ENCODE measurements at places on chromosomes 12 and 14.
A peak's percentile ranks its signal among the peaks of the same experiment; 100 is the strongest.

GRCh38 chr14:88232771-88233170 lies 90.3 kb downstream of the KCNK10 start:
- DNase-seq = no peak

GRCh38 chr12:1740161-1740948 lies 49.5 kb downstream of the ADIPOR2 start:
- no peak for DNase-seq

GRCh38 chr12:12384571-12385340 lies 27.9 kb downstream of the BORCS5 start:
- DNase-seq = peak; percentile 17

DNA sequence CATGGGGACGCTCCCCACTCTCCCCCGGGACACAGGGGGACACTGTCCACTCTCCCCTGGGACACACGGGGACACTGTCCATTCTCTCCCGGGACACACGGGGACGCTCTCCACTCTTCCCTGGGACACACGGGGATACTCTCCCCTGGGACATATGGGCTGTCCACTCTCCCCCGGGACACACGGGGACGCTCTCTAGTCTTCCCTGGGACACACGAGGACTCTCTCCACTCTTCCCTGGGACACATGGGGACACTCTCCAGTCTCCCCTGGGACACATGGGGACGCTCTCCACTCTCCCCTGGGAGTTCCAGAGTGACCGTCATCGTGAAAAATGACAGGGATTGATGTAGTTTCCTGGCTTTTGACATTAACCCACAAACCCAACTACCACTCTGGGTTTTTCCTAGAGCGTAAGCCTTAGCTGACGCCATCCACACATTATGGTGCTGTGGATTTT lies 3.0 kb upstream of the P2RX2 start:
- DNase-seq = no peak

DNA sequence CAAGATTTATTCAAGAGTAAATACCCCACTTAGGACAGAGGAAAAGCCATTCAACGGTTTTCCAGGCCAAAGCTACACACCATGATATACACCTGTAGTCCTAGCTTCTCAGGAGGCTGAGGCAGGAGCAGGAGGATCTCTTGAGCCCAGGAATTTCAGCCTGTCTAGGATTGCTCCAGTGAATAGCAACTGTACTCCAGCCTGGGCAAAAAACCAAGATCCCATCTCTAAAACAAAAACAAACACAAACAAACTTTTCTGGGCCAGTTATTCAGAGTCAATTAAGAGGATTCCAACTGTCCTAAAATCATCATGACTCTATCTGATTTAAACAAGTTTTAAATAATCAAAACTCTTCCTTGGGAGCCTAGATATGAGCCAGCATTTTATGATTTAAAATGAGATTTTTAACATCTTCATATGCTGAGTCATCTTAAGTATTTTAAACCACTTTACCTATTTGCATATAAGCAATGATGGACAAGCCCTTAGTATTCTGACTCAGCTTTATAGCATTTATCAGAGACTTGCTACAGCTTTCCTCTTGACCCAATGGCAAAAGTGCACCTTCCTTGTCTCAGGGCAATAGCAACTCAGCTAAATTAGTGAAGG lies 77.1 kb downstream of the KCNMB4 start:
- no peak for DNase-seq

- peak; percentile 74 for DNase-seq
Observed at GRCh38 chr14:72420749-72421474, 473.0 kb downstream of the DPF3 start.

GRCh38 chr14:103328941-103329340 lies 5.1 kb upstream of the EIF5 start:
- DNase-seq = no peak

DNA sequence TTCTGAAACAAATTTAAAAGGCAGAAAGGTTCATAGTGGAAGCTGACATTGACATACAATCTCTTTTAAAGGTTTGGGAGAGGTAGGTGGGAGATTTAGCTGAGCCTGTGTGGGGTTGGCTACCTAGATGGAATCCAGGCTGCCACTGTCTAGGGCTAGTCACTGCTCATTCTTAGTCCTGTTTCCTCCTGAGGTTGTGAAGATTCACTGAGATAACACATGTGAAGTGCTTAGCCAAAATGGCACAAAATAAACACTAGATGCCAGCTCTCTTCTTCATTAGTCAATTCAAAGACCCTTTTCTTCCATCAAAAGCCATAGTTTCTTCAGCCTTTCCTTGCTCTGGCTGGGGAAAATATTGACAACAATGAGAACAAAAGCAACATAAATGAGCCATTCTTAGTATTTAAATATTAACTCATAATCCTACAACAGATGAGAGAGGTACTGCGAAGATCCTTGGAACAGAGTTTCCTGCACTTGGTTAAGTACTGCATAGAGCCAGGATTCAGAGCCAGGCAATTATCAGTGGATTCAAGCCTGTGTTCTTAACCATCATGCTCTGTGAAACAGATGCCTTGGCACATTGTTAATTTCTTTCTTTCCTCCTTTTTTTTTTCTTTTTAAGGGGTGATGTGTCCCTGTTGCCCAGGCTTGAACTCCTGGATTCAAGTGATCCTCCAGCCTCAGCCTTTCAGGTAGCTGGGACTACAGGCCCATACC lies 3.5 kb downstream of the MYF6 start:
- no peak for DNase-seq

All from stimulated activated CD8-positive, alpha-beta memory T cell treated with anti-CD3 and anti-CD28 coated beads, Interleukin-7, amount 100 ng/mL, for 24 hours (primary cell).